ENCODE measurements at places on chromosomes 2 and 18.

- DNase-seq, result no peak
Measured at GRCh38 chr2:27021253-27022049, 11.3 kb upstream of the TMEM214 start.

DNA sequence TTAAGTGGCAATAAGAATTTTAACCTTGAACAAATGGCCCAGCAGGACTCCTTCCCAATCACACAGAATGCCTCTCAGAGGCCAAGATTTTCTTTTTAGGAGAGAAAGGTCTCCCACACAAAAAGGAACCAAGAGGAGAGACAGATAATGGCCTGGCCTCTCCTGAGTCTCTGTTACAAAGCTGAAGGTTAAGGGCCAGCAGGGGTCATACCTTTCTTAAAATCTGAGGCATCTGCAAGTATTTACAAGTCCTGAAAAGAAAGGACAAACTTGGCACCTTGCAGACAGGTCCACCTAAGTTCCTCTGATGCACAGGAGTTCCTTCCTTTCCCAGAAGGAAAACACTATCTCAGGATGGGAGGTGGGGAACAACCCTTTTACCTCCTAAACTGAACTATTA is 142.3 kb downstream of the TMEM163 start:
- peak; percentile 10 for DNase-seq

DNA sequence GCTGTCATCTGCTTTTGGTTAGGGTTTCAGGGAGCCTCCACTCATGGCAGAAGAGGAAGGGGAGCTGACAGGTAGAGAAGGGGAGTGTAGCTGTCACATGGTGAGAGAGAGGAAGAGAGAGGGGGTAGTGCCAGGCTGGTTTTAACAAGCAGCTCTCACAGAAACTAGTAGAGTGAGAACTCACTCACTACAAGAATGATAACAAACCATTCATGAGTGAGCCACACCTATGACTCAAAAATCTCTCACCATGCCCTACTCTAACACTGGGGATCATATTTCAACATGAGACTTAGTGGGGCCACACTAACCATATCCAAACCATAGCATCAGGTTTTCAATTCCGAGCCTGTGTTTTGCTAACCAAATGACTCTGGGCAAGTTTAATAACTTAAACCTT is 274.9 kb upstream of the VWC2L start:
- DNase-seq, result no peak

GRCh38 chr2:70789304-70790135 is 923 bp downstream of the FIGLA start:
- DNase-seq, result peak; percentile 56

- DNase-seq, result no peak
Measured at GRCh38 chr2:230324503-230324902, 2.5 kb upstream of the SP140L start.

- DNase-seq, result no peak
Measured at GRCh38 chr18:40874233-40874632, 1080.8 kb upstream of the PIK3C3 start.

DNA sequence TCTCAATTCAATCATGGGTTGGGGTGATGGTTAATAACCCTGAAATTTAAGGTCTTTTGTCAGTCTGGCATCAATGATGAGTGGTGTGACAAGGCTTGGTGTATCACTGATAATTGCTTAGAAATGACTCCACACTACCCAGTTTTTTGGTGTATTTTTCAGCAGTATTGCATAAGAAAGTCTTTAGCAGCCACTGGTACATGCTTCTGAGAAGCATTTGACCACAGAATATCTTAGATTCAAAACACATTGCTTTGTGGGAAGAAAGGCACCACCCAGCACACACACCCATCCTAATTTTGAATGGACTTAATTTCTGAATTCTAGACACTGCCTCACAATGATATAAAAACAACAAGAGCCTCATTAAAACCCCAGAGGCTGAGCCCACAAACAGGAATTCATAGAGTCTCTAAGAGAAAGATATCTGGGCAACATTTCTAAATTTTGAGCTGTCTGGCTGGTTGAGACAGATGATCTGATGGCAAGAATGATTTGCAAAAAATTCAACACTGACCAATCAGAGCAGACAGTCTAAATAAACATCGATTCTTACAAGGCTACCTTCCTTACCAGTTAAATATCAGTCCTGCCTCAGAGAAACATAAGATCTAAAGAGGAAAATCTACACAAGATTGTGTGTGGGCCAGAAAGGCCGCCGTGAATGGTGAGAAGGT is 114.7 kb upstream of the CYP1B1 start:
- no peak for DNase-seq

DNA sequence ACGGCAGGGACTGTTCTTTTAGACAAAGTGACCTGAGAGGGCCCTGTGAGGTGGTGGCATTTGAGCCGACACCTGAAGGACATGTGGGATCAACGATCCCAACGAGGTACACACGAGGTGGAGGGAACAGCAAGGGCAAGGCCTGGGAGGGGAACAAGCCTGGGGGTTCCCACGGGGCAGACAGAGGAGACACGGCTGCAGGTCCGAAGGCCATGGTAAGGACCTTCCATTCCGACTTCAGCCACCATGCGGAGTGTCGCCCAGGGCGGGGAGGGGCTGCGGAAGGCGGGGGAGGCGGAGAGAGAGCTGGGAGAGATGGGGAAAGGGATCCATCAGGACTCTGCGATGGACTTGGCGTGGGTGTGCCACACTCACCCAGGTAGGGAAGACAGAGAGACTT is 151.8 kb downstream of the HDAC4 start:
- no peak for DNase-seq

- no peak for DNase-seq
Measured at GRCh38 chr18:63062246-63062645, 257.3 kb downstream of the BCL2 start.

DNA sequence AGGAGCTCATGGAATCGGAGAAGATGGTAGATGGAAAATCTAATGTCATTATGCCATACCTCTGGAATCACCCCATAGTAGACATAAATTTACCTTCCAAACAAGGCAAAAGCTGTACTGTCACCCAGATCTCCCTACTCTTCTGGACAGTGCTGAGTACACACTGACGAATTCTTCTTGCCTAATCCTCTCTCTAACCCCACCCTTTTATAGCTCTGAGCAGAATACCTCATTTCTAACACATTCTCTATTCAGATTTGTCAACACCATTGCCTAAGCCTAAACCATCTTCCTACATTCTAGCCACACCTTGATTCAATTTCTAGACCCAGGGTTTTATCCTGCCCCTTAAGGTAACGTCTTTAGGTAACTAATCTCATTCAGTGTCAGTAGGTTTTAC is 321.0 kb upstream of the NRP2 start:
- no peak for DNase-seq

- no peak for DNase-seq
Measured at GRCh38 chr2:144595686-144596072, 75.8 kb upstream of the ZEB2 start.

DNA sequence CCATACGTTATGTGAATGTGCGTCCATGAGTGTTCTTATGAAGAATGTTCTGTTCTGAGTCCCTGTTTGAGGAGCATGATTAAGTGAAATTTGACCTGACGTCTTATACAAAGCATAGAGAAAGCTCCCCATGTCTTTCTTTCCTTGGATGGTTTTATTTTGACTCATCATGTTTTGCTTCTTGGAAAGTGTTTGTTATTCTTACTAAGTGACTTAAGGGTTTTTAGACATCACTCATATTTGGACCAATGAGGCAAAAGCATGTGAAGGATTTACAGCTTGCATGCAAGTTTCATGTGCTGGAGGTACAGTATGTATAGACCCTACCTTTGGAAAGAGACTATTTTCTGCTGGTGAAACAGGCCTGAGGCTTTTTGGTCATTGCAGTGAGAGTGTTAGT is 33.5 kb upstream of the ZEB2 start:
- no peak for DNase-seq

- DNase-seq, result no peak
Measured at GRCh38 chr2:10883801-10884478, 27.8 kb upstream of the KCNF1 start.

DNA sequence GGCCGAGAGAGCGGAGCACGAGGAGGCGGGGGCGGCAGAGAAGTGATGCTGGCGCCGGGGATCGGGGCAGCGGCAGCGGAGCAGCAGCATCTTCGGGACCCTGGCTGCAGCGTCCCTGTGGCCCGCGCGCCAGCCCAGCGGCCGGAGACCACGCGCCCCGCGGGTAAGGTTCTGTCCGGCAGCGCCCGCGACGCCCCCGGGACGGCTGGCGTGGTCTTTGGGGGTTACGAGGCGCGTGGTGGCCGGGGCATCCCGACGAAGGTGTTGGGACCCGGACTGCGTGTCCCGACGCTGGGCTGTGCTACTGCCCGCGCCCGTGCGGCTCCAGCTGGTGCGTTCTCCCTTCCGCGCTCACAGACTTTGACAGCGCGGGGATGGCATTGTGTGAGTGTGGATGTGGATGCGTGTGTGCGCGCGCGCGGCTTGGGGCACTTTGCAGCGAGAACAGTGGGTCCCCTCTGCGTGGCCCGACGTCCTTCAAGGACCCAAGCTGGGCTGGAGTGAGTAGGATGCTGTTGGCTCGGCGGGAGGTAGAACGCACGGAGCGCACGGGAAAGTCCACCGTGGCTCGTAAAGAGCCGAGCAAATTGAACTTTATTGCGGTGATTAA is 405.0 kb downstream of the XIRP2 start:
- no peak for DNase-seq

- DNase-seq, result no peak
Measured at GRCh38 chr18:13454363-13455150, 236.0 kb downstream of the LDLRAD4 start.

- no peak for DNase-seq
Measured at GRCh38 chr18:40962784-40963183, 992.2 kb upstream of the PIK3C3 start.
